ENCODE measurements at places on chromosomes 7 and 10.

- no peak for DNase-seq
Observed at GRCh38 chr10:113015201-113015600, 65.2 kb downstream of the TCF7L2 start.

DNA sequence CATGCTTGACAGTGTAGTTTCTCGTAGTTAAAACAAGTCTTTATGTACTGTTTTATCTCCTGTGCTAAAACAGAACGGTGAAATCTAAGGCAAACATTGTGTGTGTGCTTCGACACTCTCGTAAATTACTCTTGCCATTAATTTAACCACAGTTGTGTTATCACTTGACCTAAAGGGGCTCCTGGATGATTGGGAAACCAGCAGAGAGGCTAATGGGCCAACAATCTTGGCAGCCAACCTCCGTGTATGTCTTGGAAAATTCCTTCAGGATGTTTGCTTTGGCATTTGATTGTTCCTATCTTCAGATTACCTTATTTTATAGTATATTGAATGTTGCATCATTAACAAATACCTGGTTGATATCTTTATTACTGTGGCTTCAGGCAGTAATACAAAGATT, 409.5 kb downstream of the SDK1 start:
- no peak for DNase-seq

GRCh38 chr7:35993676-35994606, 159.1 kb upstream of the EEPD1 start:
- DNase-seq: no peak

DNA sequence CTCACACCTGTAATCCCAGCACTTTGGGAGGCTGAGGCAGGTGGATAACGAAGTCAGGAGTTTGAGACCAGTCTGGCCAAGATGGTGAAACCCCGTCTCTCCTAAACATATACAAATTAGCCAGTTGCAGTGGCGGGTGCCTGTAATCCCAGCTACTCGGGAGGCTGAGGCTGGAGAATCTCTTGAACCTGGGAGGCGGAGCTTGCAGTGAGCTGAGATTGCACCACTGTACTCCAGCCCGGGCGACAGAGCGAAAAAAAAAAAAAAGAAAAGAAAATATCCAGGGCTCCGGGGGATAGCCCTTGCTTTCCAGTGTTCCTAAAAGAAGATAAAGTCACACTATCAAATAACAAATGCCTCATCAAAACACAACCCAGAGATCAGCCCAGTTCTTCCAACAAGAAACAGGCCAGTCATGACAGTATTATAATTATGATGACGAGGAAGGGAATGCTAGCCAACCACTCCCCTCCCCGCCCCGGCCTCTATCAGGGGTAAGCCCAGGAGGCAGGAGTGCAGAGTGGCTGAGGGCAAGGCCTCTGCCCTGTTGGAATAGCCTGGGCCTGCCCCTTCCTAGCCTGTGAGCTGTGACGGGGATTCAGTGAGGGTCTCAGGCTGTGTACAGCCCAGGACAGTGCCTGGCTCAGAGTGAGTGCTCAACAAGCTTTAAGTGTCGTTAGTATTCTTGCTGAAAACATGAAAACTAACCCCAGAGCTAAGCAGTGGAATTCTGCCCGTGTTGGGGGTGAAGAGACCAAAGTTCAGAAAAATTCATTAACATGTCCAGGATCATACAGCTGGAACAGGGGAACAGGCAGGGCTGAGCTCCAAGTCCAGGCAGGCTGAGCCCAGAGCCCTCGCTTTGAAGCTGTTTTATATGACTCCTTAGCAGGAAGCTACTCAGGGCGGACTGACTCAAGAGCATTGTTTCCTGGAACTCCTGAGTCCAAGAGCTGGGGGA, 54.3 kb downstream of the FAM241B start:
- no peak for DNase-seq

- DNase-seq: no peak
Observed at GRCh38 chr7:116433246-116433645, 66.3 kb upstream of the CAV2 start.

GRCh38 chr7:44678471-44679179, 70.0 kb upstream of the ZMIZ2 start:
- DNase-seq: no peak

DNA sequence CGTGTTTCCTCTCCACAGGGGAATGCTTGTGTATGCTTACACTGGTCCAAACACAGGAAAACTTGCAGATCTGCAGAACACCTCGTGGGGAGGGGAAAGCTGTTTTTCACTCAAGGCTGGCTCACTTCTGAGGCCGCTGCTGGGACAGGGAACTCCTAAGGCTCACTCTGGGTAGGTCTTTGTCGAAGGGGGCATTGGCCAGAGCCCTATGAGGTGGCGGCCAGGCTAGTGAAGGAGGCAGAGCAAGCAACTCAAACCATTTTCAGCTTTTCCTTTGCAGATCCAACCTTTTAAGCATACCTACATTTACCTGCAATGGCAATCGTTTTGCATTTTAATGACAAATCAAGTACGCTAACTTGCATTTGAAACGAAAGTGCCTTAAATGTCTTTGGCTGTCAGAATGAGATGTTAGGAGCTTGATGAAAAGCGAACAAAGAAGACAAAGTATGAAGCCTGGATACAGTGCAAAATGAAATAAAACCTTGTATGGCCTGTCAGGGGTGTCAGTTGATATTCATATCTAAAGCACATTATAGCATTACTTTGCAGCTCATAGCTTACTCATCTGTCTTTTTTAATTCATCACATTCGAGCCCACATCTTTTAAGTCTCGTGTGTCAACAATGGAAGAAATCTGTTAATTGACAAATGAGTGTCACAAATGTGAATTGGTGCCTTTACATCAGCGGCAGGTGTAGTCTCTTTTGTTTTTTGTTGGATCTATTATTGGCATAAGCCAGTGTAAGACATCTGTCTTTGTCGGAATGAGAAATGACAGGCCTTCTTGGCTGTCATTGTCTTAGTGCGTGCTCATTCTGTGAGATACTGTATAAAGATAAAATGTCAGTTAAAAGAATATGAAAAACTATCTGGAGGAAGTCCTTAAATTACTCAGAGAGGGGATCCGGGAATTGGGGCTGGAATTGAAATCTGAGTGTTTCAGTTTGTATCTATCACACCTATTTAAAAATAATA, 30.5 kb downstream of the LRMDA start:
- DNase-seq: no peak

- DNase-seq: no peak
Observed at GRCh38 chr10:131905603-131906268, 4.9 kb downstream of the PPP2R2D start.

DNA sequence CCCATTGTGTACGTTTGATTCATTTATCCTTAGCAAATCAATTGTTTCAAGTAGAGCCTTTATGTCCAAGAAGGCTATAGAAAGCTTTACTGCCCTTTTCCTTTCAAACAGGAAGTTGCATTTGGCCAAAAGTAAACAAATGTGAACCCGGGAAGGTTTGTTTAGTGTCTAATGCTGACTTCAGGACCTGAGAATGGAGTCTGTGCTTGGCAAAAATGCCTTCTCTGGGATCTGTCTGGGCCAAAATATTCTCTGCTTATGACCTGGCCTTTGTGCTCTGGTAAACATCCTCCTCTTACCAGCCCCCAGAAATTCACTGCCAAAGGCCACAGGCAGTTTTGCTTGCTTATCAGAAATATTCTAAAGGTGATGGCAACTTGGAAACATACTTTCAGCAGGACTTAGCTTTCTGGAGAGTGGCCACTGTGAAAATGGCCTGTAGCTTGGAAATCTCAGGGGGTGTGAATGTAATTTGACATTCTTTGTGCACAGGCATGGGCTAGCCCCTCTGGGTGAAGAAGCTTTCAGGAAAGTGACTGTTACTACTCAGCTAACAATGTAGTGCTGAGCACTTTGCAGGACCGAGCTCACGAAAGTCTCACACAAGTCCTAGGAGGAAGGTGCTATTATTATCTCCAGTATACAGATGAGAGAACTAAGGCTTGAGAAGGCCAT, 199.5 kb downstream of the PTEN start:
- DNase-seq: no peak

DNA sequence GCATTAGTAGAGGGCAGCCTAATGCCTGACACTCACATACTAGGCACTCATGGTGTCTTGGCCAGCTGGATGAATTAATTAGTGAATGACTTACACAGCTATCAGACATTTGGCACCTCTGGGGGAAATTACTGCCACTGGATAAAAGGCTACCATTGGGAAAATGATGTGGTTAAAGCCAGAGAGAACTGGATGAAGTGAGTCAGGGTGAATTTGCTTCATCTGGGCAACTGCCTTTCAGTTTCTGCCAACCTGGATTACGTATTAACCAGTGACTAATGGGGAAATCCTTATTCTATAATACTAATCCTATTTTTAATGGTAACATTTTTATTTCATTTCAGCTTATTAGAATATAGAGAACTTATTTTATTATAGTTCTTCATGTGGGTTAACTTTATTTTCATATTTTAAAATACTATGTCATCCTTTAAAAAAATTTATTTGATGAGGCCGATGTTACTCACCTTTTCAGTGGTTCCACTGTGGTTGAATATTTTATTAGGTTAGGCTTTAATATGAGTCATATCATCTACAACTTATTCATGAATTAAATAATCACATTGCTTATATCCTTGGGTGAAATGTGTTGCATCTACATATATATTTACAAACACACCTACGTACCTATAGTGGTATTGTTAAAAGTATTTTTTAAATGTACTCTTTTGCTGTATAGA, 85.6 kb upstream of the CAPZA2 start:
- DNase-seq: no peak

GRCh38 chr10:110407301-110408170, 90.2 kb upstream of the DUSP5 start:
- no peak for DNase-seq

- DNase-seq: no peak
Observed at GRCh38 chr7:43697690-43698089, 31.6 kb downstream of the COA1 start.

DNA sequence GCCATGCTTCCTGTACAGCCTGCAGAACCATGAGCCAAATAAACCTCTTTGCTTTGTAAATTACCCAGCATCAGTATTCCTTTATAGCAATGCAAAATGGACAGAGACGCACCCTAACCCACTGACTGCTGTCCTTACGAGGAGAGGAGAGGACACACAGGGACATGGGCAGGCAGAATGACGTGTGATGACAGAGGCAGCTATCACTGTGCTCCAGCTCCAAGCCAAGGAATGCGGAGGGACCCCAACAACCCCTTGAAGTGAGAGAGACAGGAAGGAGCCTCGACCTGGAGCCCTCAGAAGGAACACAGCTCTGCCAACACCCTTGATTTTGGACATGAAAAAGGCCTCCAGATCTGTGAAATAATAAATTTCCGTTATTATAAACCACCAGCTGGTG, 46.6 kb upstream of the EBF3 start:
- no peak for DNase-seq

- no peak for DNase-seq
Observed at GRCh38 chr7:77244222-77244934, 44.8 kb upstream of the FGL2 start.

DNA sequence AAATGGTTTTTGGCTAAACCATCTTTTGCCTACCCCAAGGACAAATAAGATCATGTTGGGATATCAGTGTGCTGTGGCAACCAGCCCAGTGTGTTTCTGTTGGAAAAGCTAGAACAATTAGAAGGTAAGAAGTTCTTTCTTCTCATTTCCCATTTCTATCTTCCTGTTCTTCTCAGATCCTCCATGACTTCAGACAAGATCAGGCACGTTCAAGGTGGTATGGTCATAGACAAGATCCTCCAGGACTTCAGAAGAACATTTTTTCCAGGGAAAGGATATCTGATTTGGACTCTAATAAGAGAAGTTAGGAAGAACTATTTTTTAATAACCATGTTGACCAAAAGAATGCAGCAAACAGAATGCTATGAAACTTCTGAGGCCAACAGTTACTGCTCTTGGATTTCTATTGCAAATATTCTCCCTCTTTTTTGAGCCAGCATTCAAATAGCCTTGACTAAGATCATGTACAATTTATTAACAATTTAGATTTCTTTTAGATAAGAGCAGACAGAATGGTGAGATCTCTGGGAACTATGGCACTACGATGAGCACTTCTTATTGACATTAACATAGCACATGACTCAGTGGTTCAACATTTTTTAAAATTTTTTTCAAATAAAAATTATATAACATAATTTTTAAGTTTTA, 15.9 kb downstream of the HYCC1 start:
- no peak for DNase-seq

DNA sequence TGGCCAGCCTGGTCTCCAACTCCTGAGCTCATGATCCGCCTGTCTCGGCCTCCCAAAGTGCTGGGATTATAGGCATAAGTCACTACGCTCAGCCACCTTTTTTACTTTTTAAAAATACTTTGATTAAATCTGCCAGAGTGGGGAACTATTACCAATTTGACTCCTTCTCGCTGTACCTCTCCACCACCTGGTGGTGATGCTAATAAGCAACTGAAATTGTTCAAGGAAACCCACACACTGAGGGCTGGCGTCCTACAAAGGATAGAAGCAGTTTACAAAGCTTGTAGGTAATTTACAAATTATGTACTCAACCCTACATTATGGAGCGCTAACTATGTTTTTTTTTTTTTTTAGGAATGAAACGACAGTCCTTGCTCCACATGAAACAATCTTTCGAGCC, 111.1 kb downstream of the CPED1 start:
- DNase-seq: no peak

DNA sequence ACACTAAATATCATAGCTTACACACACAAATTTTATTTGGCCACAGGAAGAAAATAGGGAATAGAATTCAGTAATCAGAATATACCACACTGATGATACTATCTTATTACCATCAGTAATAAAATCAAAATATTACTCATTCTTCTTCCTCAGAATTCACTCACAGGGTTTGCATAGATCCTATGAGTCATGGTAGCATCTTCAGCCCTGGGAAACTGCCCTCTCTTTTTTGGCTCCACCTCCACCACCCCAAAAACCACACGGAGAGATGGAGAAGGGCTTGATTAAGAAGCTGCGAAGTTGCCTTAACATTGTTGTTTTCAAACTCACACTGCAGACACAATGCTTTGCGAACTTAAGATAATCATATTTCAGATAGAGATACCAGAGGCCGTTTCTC, 154.1 kb upstream of the AHR start:
- no peak for DNase-seq

GRCh38 chr7:157022681-157023588, 12.5 kb upstream of the MNX1 start:
- DNase-seq: no peak

DNA sequence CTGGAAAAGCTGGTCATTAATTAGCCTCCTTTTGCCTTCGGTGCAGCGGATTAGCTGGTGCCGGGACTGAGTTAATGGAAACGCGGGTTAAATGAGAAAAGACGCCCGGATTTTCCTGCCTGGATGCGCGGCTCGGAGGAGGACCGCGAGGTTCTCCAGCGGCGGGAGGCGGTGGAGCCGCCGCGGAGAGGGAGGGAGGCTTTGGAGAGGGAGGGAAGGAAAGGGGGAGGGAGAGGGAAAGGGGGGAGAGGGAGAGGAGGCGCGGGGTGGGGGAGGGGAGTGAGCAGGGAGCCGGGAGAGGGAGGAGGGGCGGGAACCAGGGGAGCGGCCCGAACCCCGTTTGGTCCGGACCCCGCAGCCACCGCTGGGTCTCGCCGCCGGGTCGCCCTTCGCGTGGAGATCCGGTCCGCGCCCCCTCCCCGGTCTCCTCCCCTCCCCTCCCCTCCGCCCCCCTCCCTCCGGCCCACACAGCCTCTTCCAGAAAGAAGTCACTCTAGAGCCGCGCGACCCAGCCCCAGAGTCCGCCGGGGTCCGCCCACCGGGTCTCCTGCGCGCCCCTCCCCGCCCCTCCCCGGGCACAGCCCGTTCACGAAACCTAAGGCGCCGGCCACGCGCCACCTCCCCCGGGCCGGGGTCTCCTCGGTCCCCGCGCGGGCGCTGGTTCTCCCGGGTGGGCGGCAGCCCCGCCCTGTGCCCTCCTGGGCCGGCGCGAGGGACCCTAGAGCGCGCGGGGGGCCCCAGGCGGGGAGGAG, 347.5 kb downstream of the DNAJB6 start:
- DNase-seq: no peak

- DNase-seq: no peak
Observed at GRCh38 chr10:128056303-128057050, 69.7 kb downstream of the MKI67 start.

Measured in D341Med (cell line).